ENCODE measurements at places on chromosomes 11 and 22. TPM values are rescaled to one million over a fixed set of nuclear protein-coding genes. Genes with fewer than 3 reads are reported as not detected.

GRCh38 chr11:32671051-32671450 lies 87.4 kb downstream of the EIF3M start:
- DNase-seq: no peak

GRCh38 chr11:112238041-112238440 lies 11.8 kb downstream of the PTS start:
- no peak for DNase-seq

- DNase-seq: peak; percentile 55
Observed at GRCh38 chr22:37741312-37741795, 44.5 kb downstream of the TRIOBP start.

DNA sequence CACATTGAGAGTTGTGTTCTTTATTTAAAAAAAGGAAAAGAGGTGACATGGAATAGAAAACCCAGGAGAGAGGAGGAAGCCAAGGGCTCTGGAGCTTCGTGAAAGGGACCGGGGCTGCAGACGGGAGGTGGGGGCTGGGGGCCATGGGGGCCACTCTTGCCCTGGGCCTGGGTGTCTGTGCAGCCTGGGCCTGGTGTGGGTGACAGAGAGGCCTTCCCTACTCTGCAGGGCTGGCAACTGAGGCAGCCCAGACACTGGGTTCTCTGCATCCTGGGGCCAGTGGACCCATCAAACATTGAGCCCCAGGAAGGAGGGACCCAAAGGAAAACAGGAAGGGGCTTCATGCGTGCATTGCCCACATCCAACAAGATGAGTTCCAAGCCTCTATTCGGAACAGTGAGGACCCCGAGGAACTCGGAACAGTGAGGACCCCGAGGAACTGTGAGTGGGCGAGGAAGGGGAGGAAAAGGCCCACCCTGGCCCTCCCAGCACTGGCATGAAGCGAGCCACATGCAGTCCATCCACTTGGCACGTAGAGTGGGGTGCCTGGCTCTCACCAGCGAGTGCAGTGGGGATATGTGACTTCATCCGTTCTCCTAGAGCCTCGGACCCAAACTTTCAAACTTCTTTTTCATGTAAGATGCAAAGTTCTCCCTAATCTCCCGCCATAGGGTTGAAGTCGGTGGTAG lies 1121.6 kb downstream of the BRD1 start:
- no peak for DNase-seq

DNA sequence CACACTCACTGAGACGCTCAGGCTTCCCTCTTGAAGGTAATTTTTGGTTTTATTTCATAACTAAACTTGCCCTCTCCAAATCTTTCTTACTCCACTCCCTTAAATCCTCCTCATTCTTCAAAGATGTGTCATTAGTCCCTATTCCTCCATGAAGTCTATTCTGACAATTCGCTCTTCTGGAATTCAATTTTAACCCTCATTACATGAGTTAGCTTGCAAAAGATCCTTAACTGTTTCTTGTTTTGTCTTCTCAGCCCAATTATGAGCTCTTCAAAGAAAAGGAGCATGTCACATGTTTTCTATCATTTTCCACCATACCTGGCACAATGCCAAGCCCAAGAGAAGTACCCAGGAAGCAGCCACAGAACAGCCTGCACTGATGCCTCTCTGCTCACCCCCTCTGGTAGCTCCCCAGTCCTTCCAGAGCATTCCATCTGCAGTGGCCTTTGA lies 13.0 kb downstream of the GALNT18 start:
- DNase-seq: no peak

DNA sequence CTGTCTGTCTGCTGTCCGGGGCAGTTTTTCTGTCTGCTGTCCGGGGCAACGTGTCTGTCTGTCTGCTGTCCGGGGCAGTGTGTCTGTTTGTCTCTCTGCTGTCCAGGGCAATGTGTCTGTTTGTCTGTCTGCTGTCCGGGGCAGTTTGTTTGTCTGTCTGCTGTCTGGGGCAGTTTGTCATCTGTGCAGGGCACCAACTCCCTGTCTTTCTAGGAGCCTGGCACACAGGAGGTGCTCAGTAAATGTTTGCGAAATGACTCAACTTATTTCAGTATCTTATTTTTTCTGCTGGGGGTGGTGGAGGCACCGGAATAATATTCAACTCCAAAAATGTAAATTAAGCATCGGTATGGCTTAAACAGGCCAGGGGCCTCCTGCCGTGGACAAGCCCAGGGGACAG lies 12.0 kb upstream of the TTLL12 start:
- DNase-seq: no peak

DNA sequence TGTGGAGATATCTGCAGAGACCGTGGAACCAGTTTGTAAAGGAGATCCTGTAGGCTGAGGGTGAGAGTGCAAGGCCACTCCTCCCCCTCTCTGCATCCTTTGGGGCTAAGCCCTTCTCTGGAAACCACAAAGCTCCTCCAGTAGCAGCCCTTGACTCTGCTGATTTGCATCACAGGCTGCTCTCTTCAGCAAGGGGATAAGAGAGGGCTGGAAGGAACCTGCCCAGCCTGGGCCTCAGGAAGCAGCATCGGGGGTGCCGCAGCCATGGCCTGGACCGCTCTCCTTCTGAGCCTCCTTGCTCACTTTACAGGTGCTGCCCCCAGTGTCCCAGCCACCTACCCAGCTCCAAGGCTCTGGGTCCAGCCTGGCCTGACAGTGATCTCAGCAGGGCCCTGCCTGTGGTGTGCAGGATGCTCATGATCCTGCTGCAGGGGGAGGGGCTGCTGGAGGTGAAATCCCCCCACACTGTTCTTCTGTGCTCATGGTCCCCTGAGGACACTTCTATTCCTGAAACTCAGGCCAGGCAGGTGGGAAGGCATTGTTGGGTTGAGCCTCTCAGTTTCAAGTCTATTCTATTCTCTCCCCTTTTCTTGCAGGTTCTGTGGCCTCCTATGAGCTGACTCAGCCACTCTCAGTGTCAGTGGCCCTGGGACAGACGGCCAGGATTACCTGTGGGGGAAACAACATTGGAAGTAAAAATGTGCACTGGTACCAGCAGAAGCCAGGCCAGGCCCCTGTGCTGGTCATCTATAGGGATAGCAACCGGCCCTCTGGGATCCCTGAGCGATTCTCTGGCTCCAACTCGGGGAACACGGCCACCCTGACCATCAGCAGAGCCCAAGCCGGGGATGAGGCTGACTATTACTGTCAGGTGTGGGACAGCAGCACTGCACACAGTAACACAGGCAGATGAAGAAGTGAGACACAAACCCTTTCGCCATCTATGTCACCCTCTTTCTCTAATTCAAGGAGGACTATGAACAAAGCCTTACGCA lies 68.5 kb upstream of the IGLL5 start:
- DNase-seq: no peak

DNA sequence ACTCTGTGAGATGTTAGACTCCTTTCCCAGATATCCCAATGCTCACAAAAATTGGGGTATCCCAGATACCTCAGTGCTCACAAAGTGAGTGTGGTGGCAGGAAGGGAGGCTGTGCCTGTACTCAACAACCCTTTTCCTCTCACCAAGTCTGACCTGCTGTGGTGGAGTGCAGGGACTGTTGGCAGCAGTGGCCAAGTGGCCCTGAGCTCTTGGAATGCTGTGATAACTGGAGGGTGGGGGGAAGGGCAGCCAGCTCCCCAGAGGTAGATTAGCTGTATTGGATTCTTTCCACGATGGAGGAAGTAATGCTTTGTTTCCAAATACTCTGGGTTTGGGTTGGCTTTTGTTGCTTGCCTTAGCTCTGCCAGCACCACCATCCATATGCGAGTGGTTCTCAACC lies 46.0 kb upstream of the OR9Q1 start:
- no peak for DNase-seq

- DNase-seq: no peak
Observed at GRCh38 chr11:64891215-64891848, 12.9 kb upstream of the EHD1 start.

DNA sequence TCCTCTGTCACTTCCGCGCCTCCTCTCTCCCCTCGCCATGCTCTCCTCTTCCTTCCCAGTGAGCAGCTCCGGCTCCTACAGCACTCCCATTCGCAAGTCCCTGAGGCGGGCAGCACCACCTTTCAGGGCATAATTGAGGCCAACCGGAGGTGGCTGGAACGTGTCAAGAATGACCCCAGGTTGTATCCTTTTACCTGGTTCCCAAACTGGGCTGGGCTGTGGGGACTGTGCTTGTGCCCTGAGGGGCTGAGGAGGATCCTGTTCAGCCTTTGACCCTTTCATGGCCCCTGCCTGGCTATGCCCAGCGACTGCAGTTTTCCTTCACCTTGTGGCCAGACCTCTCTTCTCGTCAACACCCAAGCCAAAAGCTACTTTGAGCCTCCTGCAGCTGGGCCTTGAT lies 84.1 kb downstream of the CEP164 start:
- no peak for DNase-seq

- no peak for DNase-seq
Observed at GRCh38 chr22:48241658-48242057, 1479.2 kb downstream of the TBC1D22A start.

DNA sequence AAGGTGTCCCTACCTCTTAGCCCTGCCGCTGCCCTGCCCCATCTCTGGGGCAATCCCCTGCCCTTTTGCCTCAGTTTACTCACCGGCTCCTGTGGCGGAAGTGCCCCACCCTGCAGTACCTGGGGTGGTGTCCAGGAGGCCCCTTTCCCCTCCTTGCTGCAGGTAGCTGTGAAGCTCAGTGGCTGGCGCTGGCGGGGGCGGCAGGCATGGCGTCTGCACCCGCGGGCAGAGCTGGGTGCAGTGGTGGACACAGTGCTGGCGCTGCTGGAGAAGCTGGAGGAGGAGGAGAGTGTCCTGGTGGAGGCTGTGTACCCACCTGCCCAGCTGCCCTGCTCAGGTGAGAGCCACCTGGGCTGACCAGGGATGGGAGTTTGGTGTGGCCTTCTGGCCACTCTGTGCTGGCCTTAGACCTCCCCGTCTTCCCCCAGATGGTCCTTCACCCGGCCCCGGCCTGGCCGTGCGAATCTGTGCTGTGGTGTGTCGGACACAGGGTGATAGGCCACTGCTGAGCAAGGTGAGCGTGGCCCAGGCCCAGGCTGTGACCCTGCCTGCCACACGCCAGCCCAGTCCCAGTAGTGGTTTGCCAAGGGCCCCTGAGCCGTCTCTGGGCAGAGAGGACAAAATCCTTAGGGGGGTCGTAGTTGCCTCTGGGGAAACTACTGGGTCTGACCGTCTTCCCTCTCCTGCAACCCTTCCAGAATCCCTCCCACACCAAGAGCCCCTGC lies 4.0 kb downstream of the CARNS1 start:
- DNase-seq: no peak

- no peak for DNase-seq
Observed at GRCh38 chr11:31676280-31676982, 134.7 kb downstream of the PAX6 start.

The KRTAP5-11 gene
- not detected for total RNA-seq

The ABCC8 gene
- total RNA-seq: 8.6 TPM

The MISFA gene
- 1.2 TPM for total RNA-seq

The MAP6 gene
- total RNA-seq: 64.0 TPM

The MAJIN gene
- not detected for total RNA-seq

All from frontal cortex (tissue), 4 donors.